Fibroblast of skin of back (primary cell): ENCODE measurements at places on chromosomes 5 and 9.
A peak's percentile ranks its signal among the peaks of the same experiment; 100 is the strongest.

DNA sequence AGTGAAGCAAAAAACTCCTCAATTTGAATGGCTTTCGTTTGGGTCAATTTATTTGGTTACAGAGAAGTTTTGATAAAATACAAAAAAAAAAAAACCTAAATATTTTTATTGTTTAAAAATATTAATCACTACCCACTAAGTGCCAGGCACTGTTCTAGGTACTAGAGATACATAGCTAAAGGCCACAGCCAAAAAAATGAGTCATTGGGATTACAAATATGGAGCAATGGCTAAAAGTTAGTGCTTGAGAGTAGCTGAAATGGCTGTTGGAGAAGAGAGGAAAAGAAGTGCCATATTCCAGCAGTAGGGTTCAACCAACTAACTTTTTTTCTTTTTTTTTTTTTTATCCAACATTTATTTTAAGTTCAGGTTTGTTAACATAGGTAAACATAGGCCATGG is 130.1 kb upstream of the PTGER4 start:
- DNase-seq, result no peak

DNA sequence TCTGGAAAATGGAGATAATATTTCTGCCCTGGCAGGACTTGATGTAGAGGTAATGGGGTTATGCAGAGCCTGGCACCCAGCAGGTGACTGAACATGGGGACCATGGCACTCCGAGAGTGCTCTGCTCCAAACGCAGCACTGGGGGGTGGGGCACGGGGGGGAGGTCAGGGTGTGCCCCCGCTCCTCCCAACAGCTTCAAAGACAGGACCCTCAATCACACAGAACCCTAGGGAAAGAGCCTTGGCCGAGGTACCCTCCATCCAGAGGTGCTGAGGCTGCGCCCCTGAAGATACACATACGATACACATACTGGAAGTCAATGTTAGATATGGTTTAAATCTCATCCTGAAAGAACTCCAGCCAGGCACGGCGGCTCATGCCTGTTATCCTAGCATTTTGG is 26.6 kb upstream of the CEP72 start:
- DNase-seq, result no peak

DNA sequence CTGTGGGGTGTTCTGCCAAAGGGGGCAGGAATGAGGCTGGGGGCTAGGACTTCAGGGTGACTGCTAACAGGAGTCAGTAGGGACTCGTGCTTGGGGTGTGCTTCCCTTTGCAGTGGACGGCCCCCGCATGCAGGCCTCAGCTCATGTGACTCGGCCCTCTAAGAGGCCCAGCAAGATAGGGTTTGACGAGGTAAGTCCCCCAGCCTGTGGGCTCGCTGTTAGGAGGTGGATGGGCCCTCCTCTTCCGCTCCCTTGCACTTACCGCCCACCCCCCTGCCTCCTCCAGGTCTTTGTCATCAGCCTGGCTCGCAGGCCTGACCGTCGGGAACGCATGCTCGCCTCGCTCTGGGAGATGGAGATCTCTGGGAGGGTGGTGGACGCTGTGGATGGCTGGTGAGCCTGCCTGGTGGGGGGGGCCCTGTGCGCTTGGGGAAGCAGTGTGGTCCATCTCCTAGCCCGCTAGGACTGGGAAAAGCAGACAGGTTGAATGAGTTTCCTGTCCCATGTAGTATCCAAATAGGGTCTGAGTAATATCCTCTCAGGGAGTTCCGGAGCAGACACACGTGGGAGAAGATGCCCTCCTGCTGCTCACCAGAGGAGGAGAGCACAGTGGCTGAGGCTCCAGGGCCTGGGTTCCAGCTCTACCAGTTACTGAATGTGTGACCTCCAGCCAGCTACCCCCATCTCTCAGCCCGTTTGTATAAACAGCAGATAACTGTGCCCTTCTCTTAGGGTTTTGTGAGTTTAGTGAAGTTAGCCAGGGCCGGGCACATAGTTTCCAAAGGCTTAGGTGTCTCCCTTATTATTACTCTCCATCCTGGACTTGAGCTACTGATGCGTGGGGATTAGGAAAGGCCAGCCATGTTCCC is 8.2 kb downstream of the CERCAM start:
- DNase-seq, result no peak

DNA sequence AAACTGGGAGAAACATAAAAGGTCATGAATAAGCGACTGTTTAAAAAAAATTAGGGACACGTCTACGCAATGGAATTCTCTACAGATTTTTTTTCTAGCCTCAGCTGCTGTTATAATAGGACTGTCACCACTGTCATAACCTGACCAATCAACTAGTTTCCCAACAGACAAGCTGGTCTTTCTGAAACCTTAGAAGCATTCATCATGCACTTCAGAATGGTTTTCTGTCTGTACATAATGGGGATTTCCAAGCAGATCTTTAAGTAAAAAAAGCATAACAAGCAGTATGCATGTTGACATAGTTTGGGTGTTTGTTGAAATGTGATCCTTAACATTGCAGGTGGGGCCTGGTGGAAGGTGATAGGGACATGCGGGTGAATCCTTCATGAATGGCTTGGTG is 58.3 kb upstream of the SEMA6A start:
- peak; percentile 23 for DNase-seq

GRCh38 chr5:127187706-127188105 is 102.9 kb upstream of the MEGF10 start:
- DNase-seq, result no peak

DNA sequence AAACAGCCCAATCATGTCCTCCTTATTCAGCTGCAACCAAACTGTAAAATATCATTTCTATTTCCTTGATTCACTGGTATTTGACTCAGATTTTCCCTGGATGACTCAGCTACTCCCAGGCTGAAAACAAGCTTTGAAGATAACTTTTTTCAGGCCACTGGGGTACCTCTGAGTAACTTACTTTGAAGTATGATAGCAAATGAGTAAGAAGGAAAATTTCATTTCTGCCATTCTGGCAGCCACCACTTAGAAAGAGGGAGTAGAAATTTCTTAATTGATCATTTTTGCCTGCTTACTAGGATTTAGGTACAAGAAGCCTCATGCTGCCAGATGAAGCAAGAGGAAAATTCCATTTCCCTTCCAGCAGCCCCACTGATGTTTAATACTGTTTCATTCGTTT is 247.4 kb downstream of the PRELID2 start:
- DNase-seq, result peak; percentile 80

DNA sequence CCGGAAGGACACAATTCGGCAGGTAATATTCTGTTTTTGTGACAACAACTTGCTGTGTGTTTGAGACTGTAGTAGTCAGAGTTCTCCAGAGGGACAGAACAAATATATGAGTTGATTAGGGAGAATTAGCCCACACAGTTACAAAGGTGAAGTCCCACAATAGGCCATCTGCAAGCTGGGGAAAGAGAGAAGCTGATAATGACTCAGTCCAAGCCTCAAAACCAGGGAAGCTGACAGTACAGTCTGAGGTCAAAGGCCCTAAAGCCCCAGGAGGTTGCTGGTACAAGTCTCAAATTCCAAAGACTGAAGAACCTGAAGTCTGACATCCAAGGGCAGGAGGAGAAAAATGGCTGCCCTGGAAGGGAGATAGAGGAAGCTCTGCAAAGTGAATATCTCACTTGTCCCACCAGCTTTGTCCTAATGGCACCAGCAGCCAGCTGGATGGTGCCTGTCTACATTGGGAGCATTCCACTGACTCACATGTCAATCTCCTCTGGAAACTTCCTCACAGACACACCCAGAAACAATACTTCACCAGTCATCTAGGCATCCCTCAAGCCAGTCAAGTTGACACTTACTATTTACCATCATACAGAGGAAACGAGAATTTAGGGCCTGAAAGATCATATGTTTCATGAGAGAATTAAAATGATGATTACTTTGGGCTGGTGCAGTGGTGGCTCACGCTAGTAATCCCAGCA is 36.3 kb upstream of the CTXN3 start:
- DNase-seq, result no peak

GRCh38 chr9:112091810-112092209 is 83.3 kb downstream of the SUSD1 start:
- no peak for DNase-seq

DNA sequence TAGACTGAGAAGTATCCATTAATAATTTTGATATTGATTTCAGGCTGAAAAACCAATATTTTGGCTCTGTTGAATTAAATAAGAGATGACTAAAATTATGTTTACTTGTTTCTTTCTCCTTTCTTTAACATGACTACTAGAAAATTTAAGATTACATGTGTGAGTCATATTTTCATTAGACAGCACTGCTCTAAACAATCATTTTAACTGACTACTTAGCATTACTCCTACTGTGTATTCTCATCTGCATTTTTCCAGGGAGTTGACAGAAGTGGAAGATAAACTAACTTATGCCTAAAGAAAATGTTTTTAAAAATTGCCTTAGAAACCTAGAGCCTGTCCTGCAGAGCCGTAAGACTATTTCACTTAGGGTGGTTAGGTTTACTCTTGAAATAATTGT is 29.1 kb downstream of the TNC start:
- DNase-seq, result no peak

GRCh38 chr5:40402007-40402364 is 277.7 kb upstream of the PTGER4 start:
- DNase-seq, result no peak

- peak; percentile 65 for DNase-seq
Measured at GRCh38 chr9:13351778-13352386, 72.4 kb upstream of the MPDZ start.

DNA sequence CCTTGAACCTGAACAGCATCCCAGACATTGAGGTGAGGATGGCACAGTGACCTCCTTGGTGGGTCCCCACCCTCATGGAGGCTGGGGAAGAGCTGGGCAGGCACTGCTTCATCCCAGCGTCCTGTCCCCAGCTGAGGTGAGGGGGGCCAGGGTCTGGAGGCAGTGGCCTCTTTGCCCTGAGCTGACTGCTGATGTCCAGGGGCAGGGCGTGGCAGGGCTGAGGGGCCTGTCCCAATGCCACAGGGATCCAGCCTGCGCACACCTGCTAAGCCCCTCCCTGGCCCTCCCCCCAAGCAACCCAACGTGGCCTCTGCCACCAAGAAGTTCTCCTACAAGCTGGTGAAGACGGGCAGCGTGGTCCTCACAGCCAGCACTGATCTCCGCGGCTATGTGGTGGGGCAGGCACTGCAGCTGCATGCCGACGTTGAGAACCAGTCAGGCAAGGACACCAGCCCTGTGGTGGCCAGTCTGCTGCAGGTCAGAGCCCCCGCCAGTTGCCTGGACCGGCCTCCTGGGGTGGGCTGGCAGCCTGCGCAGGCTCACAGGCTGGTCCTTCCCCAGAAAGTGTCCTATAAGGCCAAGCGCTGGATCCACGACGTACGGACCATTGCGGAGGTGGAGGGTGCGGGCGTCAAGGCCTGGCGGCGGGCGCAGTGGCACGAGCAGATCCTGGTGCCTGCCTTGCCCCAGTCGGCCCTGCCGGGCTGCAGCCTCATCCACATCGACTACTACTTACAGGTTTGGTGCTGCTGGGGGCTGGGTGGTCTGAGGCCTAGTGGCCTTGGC is 4.9 kb upstream of the EHMT1 start:
- DNase-seq, result no peak

- no peak for DNase-seq
Measured at GRCh38 chr5:3339798-3340115, 255.9 kb upstream of the IRX1 start.

DNA sequence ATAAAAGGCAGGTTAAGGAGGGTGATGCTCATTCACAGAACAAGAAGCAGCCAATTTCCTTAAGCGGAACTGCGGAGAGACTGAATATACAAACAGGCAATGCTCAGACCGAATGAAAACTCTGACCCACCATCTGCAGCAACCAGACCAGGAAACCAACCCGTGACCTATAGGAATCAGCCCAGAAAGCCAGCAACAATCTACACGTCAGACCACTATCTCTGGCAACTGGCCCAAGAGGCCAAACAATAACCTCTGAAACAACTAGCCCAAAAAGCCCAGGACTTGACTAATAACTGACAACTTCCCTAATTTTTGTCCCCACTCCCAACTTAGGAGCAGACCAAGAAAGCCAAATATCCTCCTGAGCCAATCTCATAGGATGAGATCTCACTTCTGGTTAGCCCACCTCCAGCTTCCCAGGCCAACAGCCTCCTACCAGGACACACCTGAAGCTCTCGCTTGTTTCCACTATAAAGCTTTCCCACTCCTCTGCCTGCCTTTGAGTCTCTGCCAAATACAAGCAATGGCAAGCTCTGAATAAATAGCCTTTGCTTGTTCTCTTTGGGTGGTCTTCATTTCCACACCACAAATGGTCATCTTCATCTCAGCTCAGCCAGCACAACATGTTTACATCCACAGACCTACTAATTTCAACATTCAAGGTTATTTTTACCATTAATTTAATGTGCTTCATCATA is 168.5 kb downstream of the HSD17B3 start:
- no peak for DNase-seq
